ENCODE measurements at places on chromosomes 6 and 20. TPM values are rescaled to one million over a fixed set of nuclear protein-coding genes. Genes with fewer than 3 reads are reported as not detected.

DNA sequence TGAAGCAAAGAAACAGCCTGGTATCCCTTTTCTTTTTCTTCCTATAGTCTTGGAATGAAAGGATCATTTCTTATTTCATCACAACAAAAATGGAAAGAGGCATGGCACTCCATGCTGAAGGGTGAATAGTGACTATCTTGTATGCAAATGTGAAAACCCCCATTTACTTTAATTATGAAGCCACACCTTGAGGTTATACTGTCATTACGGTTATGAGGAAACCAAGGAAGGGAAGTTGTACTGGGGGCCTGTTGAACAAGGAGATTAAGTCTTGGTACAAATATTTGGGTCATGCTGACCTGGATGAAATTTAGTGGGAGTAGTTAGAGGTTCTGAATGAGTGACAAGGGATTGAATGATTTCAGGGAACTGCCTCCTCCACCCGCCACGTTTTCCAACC lies 8.7 kb upstream of the STXBP5 start:
- no peak for DNase-seq

TMC2 gene
- not detected for polyA plus RNA-seq

DNA sequence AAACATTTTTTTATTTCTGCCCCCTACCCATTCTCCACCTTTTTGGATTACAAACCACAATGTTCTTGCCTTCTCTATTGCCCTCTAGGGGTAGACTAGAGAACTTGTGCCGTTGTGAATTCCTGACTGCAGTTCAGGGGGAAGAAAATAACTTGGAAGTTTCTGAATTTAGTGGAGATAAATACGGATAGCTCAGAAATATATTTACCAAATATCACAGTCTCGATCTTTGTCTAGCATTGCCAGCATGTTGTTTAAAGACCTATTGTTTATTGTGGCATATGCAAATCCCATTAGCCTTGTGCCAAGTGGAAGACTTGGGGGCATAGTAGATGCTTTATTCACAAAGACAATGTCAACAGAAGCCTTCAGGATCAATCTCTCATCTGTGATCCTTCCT lies 154.1 kb upstream of the MMS22L start:
- no peak for DNase-seq

DNA sequence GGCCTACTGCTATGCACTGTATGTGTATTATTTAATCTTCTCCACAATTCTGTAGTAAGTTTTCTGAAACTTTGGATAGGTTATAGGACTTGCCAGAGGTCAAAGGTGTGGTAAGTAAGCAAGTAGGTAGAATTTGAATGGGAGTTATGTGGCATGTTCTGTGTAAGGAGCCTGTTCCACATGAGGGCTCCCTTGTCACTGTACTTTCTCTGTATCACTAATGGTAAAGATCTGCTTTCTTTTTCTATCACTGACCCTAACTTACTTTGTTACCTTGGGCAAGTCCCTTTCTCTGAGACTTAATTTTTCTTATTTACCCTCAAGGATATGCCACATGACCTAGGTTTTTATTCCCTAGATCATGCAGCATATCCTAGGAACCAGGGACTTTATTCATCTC lies 50.3 kb downstream of the EIF2S2 start:
- DNase-seq = no peak

DNA sequence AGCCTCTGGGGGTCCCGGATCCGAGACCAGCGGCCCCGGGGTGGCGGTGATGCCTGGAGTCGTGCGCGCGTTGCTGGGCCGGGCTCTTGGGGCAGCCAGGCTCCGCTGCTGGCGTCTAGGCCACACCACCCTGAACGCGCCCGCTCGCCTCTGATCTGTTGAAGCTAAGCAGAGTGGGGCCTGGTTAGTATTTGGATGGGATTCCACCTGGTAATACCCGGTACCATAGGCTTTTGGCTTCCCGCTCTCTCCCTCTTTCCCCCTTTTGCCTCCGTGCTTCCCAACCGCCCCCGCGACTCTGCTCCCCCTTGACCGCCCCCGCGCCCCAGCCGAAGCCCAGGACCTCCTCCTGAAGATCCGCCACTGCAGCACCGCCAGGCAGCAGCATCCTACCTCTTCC lies 1383.5 kb upstream of the DEFB115 start:
- DNase-seq = no peak

ZNF311 gene
- polyA plus RNA-seq = not detected

LIN28B gene
- not detected for polyA plus RNA-seq

DNA sequence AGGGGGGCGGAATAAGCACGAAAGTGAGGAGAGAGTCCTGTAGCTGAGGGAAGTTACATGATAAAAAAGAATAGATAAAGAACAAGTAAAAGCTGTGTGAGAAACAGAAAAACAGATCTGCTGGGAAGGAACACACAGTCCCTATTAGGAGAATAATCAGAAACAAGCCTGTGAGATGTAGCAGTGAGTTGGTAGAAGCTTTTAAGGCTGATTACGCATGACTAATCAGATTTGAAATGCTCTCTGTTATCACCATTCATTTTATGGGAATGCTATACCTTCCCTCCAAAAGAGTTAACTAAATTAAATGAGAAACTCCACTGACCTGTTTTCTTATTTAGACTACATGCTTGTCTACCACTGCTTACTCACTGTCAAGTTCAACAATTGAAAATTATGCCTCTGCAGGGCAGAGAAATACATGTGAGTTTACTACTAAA lies 15.8 kb downstream of the REPS1 start:
- DNase-seq = no peak

- DNase-seq = no peak
Measured at GRCh38 chr6:134517145-134517658, 199.3 kb upstream of the SGK1 start.

GRCh38 chr6:131972741-131973140 lies 21.6 kb upstream of the CCN2 start:
- DNase-seq = no peak

DNA sequence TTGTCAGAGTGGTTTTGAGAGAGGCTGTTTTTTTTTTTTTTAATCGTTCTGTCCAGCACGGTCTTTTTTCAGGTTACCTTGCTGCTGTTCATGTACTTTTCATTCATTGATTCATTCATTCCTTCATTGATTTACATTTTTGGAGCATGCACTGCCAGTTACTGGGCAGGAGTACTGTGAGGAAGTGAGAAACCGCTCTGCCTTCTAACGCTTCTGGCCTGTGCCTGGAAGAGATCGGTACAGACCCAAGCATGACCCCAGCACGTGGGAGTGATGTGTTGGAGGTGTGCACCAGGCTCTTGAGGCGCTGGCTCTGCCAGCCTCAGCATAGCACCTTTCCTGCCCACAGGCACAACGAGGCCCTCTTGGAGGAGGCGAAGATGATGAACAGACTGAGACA lies 9.1 kb downstream of the RIPK1 start:
- no peak for DNase-seq

DNA sequence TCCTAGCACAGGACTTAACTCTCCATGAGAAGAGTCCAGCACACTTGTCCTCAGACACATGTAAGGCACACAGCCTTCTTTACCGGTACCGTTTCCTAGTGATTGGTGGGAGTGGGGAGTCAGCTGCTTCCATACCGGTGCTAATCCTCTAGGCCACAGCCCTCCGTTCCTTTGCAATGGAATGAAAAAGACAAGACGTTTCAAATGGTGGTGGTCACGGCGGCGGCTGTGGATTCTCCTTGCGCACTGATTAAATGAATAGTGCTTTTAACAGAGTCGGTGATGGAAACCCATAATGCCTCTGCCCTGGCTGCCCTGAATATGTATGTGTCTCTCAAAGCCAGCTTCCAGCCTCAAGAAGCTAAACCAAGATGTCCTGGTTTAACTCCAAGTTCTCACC lies 34.8 kb upstream of the GABRR1 start:
- no peak for DNase-seq

LRFN2 gene
- 2.0 TPM for polyA plus RNA-seq

DNA sequence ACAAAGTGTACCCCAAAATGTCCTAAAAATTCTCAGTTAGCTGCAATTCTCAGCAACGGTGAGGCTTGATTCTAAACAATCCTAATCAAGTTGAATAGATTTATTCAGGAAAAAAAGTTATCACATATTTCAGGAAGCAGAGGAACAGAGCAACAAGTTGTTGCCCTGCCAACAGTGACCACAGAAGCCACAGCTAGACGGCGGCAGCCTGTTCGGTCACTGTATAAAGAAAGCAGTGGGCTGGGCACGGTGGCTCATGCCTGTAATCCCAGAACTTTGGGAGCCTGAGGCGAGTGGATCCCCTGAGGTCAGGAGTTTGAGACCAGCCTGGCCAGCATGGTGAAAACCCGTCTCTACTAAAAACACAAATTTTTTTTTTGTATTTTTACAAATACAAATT lies 171.2 kb upstream of the BMP5 start:
- no peak for DNase-seq

DNA sequence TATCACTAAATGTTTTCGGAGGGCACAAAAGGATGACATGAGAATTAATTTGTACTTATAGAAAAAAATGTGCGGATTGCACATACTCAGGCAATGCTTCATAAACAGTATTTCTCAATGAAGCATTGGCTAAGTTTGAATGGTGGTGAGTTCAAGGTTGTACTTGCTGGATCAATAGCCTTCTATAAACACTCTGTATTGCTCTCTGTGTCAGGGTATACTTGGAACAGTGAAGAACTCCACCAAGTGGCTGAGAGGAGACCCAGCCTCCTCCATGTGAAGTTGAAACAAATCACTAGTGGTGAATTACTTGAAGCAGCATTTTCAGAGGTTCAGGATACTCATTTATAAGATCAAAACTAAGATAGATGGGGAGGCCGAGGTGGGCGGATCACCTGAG lies 360.6 kb downstream of the RIMS1 start:
- DNase-seq = peak; percentile 3

DNA sequence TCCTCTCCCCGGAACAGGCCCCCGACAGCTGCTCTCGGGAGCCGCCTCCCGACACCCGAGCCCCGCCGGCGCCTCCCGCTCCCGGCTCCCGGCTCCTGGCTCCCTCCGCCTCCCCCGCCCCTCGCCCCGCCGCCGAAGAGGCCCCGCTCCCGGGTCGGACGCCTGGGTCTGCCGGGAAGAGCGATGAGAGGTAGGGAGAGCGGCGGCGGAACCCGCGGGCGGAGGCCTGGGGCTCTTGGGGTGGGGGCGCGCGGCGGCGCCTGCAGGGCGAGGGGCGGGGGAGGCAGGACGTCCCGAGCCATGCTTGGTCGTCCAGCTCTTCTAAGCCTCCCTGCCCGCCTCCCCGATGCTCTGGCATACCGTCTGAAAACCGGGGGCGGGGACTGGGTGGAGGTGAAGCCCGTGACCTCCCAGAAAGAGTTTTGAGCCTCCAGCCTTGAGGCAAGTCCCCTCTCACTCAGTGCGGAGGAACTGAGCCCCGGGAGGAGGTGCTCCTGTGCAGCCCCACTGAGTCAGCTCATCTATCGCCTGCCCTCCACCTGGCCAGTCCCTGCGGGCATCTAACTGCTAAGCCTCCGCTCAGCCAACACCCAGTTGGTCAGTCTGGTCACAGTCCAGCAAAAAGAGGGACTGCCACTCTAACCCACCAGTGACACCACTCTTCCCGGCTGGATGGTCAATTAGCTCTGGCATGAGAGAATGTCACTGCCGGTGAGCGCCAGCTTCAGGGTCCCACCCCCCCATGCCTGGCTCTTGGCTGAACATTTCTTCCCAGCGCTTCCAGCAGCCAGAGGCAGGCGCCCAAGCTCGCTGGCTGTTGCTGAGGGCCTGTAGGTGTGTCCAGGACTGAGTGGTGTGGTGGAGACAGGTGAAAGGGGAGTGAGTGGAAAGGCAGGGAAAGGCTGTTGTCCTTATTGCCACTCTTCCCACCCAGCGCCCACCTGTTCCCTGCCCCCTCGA lies 482 bp downstream of the DDR1 start:
- peak; percentile 62 for DNase-seq

KHDC3L gene
- polyA plus RNA-seq = not detected

RTN4IP1 gene
- polyA plus RNA-seq = 6.9 TPM

GRCh38 chr6:34680802-34681515 lies 15.6 kb downstream of the ILRUN start:
- DNase-seq = no peak

DNA sequence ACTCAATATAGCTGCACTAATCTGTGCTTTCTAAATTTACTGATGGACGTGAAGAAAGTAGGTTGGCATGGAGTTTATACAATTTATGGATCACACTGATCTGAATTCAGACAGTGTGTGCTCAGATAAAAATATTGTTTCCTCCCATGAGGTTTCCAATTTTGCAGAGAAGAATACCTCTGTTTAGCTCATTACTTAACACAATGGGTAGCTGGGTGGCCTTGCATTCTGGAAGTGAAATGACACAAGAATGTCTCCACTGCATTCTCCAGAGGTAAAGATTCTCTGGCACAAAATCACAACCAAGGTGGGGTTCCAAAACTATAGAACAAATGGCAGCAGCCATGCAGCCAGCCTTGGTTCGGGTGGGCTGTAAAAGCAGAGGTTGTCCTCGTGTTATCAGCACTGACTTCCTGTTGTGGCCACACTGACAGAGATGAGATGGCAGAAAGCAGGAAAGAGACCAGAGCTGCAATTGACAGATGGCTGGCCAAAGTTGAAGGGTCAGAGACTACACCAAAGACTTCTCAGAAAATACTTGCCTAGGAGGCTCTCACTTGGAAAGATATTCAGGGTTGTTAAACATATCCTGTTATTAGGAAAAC lies 50.2 kb downstream of the HDAC2 start:
- no peak for DNase-seq

GRCh38 chr6:55212156-55212555 lies 37.8 kb downstream of the HCRTR2 start:
- DNase-seq = no peak

DNA sequence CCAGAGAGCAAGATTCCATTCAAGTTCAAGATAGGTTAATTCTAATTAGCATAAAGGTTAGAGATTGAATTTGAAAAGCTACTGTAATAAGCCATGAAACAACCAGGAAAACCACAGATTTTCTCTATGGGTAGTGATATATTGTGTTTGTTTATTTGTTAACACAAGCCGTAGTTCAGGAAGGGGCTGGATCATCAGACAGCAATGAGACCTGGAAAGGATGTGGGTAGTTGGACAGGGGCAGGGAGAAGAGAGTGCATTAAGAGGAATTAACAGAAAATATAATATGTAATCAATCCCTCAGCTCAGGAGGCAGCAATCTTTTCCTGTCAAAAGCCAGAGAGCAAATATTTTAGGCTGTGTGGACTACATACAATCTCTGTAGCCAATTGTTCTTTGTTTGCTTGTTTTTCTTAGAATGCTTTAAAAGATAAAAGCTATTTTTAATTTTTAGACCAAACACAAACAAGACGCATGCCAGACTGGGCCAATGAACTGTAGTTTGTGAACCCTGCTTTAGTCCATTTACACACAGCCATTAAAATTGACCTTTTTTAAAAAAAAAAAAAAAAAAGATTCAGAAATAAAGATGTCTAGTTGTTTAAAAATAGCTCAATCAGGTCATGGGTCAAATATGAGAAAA lies 398.7 kb upstream of the MARCKS start:
- peak; percentile 21 for DNase-seq

GRCh38 chr20:58981628-58982364 lies 740 bp downstream of the NELFCD start:
- DNase-seq = peak; percentile 36

GRCh38 chr6:40112350-40112749 lies 178.1 kb upstream of the MOCS1 start:
- DNase-seq = no peak

GRCh38 chr6:68468244-68468884 lies 166.7 kb upstream of the ADGRB3 start:
- no peak for DNase-seq

GRCh38 chr20:25038591-25039015 lies 19.3 kb downstream of the ACSS1 start:
- no peak for DNase-seq

HSPA12B gene
- 2.7 TPM for polyA plus RNA-seq

- DNase-seq = no peak
Measured at GRCh38 chr6:136403110-136403980, 113.7 kb upstream of the BCLAF1 start.

TRDN gene
- not detected for polyA plus RNA-seq

SPATS1 gene
- not detected for polyA plus RNA-seq

GRCh38 chr6:41707565-41708200 lies 27.7 kb downstream of the TFEB start:
- DNase-seq = no peak

Measured in brain (organoid and tissue), 16 donors.